Fibroblast of skin of scalp (primary cell): ENCODE measurements at places on chromosomes 4 and X.
A peak's percentile ranks its signal among the peaks of the same experiment; 100 is the strongest.

DNA sequence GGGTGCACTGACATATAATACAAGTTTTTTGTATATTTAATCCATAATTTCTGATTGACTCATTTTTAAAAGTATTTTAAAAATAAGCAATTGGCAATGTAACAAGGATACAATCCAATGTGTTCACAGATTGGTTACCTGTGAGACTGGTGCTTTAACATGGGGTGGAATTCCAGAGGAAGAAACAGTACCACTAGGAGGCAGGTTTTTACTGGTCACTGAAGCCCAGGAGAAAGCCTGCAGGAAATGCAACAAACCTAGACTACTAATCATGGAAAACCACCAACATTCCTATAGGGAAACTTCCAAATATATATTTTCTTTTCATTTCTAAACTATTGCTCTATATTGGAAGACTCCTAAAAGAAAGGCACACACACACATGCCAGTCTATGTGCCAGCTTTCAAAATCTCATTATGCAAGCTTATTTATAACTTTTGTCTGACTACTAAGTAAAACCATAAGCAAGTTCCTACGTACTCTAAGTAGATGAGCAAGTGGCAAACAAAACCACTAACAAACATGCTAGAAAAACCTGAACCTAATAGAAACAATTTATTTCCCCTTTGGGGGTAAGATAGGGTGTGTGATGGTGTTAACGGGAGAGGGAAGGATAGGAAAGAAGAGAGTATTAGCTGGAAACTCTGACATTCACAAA, 19.2 kb downstream of the G3BP2 start:
- DNase-seq = peak; percentile 34

GRCh38 chr4:87500092-87500462, 29.1 kb downstream of the SPARCL1 start:
- no peak for DNase-seq

- no peak for DNase-seq
These were observed 684.0 kb upstream of the MAGEB2 start for GRCh38 chrX:29531336-29531735.

DNA sequence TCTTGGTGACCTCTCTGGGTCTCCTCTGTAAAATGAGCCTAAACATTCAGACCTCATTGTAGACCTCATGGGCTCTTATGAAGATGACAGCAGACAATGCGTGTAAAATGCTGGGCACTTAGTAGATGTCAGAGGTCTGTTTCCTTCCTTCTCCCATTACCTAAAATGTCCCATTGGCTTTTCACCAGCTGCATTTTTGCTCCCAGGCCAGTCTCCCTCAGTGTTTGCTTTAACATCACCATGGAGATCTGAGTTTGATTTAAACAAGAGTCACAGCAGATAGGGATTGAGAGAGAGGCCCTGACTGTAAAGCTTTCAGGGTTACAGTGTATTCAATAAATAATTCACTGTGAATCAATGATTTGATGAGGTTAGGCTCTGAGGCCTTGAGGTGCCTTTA, 24.3 kb downstream of the PSAPL1 start:
- DNase-seq = peak; percentile 8

DNA sequence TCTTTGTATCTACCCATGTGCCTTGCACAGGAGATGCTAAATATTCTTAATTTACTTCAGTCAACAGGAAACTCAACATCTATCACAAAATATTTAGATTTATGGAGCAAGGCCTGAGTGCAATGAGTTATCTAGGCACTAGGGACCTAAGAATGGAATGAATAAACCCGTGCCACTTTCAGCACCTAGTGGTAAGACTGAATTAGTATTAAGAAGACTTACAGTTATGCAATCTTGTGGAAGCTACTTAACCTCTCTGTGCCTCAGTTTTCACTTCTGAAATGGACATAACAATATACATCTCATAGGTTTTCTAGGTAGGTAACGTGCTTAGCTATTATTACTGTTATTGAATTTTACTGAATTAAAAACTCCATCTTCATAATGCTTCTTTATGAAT, 144.6 kb upstream of the MAP3K15 start:
- DNase-seq = no peak

- DNase-seq = no peak
These were observed 51.8 kb downstream of the GC start for GRCh38 chr4:71732066-71732465.

- DNase-seq = no peak
These were observed 11.0 kb downstream of the BMX start for GRCh38 chrX:15511563-15511962.

DNA sequence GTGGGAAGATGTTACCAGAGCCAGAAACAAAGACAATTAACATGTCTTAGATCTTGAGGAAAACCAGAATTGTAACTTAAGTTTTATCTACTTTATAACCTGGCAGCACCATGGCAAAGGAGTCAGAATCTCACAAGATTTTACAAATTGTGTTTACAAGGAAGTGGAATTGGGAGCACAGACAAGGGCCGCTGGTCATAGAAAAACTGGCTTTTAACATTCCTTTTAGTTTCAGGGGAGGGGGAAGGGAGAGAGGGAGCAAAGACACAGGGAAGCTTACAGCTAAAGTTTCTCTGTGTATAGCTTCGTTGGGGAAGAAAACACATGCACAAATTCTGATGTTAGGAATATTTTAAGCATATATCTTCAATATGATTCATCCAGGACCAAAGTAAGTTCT, 10.3 kb upstream of the UGT2B11 start:
- no peak for DNase-seq

GRCh38 chrX:102155806-102156179, at the start of gene BEX5:
Gene BEX5, minus strand, starts transcription at chrX:102155977. Its CDS starts 1,712 bp downstream, at chrX:102154265.
- DNase-seq = peak; percentile 44

GRCh38 chr4:90495211-90495610, 368.0 kb downstream of the CCSER1 start:
- no peak for DNase-seq

DNA sequence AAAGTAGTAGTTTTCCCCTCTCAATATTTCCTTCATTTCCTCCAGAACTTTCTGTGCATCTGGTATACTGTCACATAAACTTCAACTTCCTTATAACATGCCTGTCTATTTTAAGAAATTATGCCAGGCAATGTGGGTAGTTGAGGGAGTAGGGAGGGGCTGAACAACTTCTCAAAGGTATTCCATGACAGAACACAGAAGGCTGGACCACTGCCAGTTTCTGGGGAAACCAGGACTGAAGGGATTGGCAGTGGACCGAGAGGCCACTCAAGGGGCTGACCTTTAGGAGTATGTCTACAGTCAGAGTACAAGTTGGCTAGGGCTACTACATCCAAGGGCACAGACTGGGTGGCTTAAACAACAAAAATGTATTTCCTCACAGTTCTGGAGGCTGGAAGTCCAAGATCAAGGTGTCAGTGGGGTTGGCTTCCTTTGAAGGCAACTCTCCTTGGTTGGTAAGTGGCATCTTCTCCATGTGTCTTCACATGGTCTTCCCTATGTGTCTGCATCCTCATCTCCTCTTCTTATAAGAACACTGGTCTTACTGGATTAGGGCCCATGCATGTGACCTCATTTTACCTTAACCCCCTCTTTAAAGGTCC, 6.9 kb downstream of the SH3RF1 start:
- DNase-seq = no peak

GRCh38 chrX:9379697-9380551, 84.9 kb upstream of the TBL1X start:
- DNase-seq = no peak
